Suprapubic skin (tissue), 4 donors: ENCODE measurements at places on chromosomes 6 and 20. TPM values are rescaled to one million over a fixed set of nuclear protein-coding genes. Genes with fewer than 3 reads are reported as not detected.
A peak's percentile ranks its signal among the peaks of the same experiment; 100 is the strongest.

MEI4 gene
- not detected for total RNA-seq

GRCh38 chr20:62819494-62820174 lies 2.8 kb downstream of the COL9A3 start:
- peaks cover 40% of the 10 kb centered on the region for H3K27me3 ChIP-seq
- H3K4me3 ChIP-seq, result no peak overlapping the region
- H3K27ac ChIP-seq, result no peak overlapping the region
- H3K4me1 ChIP-seq, result peaks cover 65% of the 10 kb centered on the region

- H3K27me3 ChIP-seq, result peaks cover 16% of the 10 kb centered on the region
- H3K4me1 ChIP-seq, result peaks cover 3% of the 10 kb centered on the region
- peak; percentile 58 for DNase-seq
- no peaks in the 10 kb centered on the region for H3K36me3 ChIP-seq
- H3K4me3 ChIP-seq, result no peak overlapping the region
These were observed 293.8 kb downstream of the TAF4 start for GRCh38 chr20:61771805-61772350.

DNA sequence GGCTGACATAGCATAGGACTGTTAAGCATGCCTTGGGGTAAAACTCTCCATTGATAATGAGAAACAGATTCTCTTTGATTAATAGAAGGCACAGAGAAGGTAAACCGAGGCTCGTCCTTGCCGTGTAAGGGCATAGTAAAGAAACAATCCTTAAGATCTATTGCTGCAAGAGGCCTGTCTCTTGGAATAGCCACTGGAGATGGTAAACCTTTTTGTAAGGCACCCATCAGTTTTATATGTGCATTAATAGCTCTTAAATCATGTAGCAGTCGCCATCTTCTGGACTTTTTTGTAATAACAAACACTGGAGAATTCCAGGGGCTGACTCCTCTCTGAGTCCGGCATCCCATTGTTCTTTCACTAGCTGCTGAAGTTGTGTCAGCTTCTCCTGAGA lies 8.4 kb upstream of the ABHD12 start:
- no peaks in the 10 kb centered on the region for H3K27me3 ChIP-seq
- H3K4me3 ChIP-seq, result no peak overlapping the region
- H3K27ac ChIP-seq, result no peak overlapping the region
- H3K4me1 ChIP-seq, result peaks cover 20% of the 10 kb centered on the region
- no peak for DNase-seq

GNMT gene
- not detected for total RNA-seq

CGA gene
- 0.53 TPM for total RNA-seq

GRCh38 chr6:161274488-161274858 lies 612 bp upstream of the AGPAT4 start:
- H3K27me3 ChIP-seq, result no peaks in the 10 kb centered on the region
- H3K36me3 ChIP-seq, result no peaks in the 10 kb centered on the region
- H3K4me1 ChIP-seq, result peaks cover 17% of the 10 kb centered on the region
- no peak overlapping the region for H3K27ac ChIP-seq
- peak overlapping the region; percentile 69 for H3K4me3 ChIP-seq

- no peak for DNase-seq
- H3K27ac ChIP-seq, result no peak overlapping the region
- H3K4me1 ChIP-seq, result no peaks in the 10 kb centered on the region
These were observed 132.0 kb upstream of the RUNX2 start for GRCh38 chr6:45196121-45196520.

GRCh38 chr6:15780437-15780836 lies 117.6 kb upstream of the DTNBP1 start:
- no peaks in the 10 kb centered on the region for H3K36me3 ChIP-seq
- H3K4me3 ChIP-seq, result no peak overlapping the region
- H3K4me1 ChIP-seq, result no peaks in the 10 kb centered on the region
- DNase-seq, result no peak
